ENCODE measurements at places on chromosomes 3 and 15.

DNA sequence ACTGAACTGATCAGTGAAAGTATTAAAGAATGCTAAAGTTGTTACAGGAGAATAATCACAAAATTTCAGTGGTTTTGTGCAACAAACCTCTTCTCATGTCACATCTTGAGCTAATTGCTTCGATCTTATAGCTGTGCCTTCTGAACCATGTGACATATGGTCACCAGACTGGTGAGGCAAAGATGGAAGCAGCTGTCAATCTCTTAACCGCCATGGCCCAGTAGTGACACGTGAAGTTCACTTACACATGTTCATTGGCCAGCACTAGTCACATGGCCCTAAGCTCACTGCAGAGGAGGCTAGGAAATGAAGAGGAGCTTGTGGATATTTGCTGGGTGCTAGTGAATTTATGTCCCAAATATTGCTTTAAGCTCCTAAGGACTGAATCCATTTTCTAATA is 32.5 kb downstream of the BOC start:
- no peak for DNase-seq

- no peak for DNase-seq
Observed at GRCh38 chr3:29382409-29382808, 101.5 kb downstream of the RBMS3 start.

DNA sequence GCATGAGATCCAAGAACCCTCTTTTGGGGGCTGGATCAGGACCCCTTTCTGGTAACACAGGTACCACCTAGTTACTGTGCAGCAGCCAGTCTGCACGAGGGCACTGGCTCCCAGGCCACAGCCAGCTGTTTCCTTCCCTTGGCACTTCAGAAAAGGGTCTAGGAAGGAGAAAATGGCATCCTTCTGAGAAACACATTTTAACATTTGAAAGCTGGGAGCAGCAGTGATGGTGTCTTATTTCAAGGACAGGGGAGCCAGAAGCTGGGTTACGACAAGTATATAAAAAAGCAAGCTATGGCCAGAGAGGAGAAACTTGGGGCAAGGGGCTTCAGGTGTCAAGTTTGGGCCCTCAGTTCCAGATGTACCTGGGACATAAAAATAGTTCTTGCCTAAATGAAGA is 282.8 kb downstream of the CTNNB1 start:
- no peak for DNase-seq

- no peak for DNase-seq
Observed at GRCh38 chr3:131457220-131457619, 45.6 kb downstream of the MRPL3 start.

DNA sequence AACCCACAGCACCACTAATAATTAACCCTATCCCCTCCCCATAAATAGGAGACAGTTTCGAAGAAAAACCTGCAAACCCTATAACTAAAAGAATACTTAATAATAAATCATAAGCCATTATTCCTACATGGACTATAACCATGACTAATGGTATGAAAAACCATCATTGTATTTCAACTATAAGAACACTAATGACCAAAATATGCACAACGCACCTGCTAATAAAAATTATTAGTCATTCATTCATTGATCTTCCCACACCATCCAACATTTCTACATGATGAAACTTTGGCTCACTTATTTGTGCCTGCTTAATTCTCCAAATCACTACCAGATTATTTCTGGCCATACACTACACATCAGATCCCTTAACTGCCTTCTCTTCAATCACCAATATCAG is 16.6 kb downstream of the AQP9 start:
- no peak for DNase-seq

- DNase-seq: no peak
Observed at GRCh38 chr3:23580096-23580713, 225.6 kb upstream of the UBE2E1 start.

DNA sequence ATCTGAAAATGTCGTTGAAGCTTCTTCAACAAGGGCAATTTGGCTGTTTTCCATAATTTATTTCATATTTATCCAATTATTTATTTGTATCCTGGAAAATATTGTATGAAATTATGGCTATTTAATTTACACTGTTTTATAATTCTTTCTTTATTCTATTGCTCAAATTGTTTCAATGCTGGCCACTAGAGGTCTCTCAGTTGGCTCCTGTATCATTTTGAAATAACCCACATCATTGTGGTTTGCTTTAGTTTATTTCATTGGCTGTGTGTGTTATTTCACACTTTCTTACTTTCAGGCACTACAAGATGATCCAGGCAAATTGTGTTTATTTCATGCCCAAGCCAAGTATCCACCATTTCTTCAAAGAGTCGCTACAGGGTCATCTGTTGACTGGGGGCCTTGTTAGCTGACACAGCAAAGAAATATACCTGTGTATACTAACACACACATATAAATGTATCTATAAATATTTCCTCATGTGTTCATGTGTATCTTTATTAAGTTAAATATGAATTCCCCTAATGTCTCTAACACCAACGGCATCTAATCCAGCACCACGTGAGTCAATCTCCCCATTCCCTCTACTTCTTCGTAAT is 86.2 kb downstream of the NPAP1 start:
- DNase-seq: no peak

GRCh38 chr3:14391033-14391432 is 11.4 kb upstream of the SLC6A6 start:
- DNase-seq: no peak

DNA sequence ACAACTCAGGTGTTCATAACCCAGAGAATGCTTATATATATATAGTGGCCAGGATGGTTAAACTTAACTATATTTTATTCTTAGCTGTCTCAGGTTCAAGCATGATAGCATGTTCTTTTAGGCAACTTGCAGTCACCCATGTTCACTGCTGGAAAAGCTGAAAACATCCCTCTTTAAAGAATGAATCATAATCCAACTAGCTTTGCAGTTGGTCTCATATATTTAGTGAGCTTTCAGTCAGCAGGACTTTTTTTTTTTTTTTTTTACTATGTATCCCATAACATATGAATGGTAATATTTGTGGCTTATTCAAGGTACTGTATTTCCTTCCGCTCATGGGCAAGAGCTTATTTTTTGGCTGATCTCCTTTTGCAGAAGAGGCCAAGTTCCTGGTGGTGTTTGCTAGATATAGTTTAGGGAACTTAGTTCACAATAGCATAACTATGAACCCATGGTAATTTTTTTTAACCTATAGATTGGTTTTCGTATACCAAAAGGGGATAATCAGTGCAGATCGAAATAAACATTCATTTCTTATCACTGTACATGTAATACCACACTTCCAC is 77.6 kb downstream of the CMSS1 start:
- DNase-seq: no peak

DNA sequence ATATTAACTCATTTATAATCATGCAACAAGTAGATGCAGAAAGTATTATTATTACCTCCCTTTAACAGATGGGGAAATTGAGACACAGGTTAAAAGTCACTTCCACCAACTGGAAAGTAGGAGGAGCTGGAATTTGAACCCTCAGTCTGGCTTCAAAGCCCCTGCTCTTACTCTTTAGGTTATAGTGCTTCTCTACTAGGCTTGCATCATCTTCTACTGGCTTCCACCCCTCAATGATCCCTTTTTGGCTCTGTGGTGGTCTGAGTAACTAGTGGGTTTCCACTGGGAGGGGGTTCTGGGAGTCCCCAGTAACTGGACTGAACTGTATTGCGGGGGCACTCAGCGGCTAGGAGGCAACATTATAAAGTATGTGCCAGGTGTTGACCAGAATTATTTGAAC is 91.0 kb downstream of the CTNNB1 start:
- DNase-seq: no peak

DNA sequence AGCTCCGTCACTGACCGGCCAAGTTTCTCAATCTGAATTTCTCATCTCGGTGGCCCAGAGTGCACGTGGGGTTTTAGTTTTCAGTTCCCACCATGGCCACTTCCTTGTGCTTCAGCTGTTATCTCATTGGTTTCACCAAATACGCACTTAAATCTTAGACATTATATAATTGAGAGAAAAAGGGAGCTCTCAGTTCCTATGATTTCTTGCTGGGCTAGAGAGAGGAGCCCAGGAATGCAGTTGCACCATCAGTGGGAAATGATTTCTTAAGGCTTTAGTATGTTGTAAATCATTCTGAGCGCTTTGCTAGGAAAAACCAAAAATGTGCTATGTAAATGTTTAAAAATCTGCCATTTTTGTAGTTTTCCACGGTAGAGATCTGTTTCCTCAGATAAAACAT is 53.2 kb downstream of the OXNAD1 start:
- no peak for DNase-seq

GRCh38 chr3:85935171-85935570 is 976.4 kb downstream of the CADM2 start:
- no peak for DNase-seq

DNA sequence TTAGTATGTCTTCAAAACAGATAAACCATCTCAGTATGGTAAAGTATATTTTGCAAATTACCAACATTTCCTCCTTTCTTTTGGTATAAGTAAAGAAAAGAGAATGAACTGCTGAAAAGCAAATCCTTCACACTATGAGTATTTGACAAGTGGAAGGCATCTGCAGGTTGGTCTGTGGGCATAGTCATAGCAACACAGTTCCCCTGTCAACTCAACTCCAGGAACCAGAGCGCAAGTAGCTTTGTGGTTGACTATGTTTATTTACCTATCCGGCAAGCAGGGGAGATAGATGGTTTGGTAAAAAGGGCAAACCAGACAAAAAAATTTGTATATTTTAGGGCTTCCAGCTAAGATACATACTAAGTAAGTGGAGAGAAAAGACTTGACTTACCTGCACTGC is 88.3 kb upstream of the PPIB start:
- no peak for DNase-seq

- DNase-seq: peak; percentile 88
Observed at GRCh38 chr3:123733805-123734526, 149.1 kb upstream of the HACD2 start.

- DNase-seq: no peak
Observed at GRCh38 chr3:112682361-112682760, 41.4 kb upstream of the CCDC80 start.

GRCh38 chr3:177307391-177307790 is 110.1 kb upstream of the TBL1XR1 start:
- no peak for DNase-seq

GRCh38 chr3:71454512-71455403 is 128.8 kb downstream of the FOXP1 start:
- no peak for DNase-seq

GRCh38 chr15:72112116-72112515 is 5.8 kb downstream of the MYO9A start:
- DNase-seq: no peak

- DNase-seq: no peak
Observed at GRCh38 chr3:4820296-4821121, 158.7 kb upstream of the BHLHE40 start.

DNA sequence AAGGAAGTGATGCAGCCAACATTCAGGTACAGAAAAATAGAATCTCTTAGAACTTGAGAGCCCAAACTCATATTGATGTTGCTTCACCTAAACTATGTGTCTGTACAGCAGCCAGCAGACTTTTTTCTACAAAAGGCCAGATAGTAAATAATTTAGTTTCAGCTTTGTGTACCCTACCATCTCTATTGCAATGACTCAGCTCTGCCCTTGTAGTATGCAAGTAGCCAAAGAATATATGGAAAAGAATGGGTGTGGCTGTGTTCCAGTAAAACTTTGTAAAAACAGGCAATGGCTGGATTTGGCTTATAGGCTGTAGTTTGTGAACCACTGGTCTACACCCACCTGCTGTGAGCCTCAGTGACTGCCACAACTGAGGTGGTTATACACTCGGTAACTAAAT is 392.5 kb upstream of the RARB start:
- DNase-seq: no peak

GRCh38 chr3:16090024-16090423 is 84.5 kb upstream of the GALNT15 start:
- DNase-seq: peak; percentile 76

DNA sequence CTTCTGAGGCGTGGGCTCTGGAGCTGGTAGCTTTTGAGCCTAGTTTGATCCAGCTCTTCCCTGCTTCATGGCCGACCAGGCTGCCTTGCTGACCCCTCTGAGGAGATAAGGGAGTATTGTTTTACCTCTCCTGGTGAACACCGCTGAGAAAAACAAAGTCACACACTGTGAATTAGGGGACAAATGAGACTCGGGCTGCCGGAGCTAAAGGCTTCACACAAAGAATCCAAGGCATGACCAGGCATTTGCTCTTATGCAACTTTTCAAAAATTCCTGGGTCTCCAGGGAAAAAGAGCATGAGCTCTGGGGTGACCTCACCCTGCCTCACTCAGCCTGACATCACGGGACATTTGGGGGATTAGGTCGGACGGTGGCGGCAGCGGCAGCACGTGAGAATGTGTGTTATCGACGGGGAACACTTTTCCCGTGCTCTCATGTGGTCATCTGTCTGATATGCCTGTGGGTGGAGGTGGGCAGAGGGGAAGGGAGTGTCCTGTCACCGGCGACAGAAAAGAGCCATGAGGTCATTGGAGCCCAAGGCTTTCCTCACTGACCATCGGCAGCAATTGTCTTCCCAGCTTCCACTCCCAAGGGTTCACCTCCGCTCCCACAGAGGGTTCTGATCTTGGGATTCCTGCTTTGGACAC is 61.0 kb downstream of the TMEM44 start:
- DNase-seq: peak; percentile 68

DNA sequence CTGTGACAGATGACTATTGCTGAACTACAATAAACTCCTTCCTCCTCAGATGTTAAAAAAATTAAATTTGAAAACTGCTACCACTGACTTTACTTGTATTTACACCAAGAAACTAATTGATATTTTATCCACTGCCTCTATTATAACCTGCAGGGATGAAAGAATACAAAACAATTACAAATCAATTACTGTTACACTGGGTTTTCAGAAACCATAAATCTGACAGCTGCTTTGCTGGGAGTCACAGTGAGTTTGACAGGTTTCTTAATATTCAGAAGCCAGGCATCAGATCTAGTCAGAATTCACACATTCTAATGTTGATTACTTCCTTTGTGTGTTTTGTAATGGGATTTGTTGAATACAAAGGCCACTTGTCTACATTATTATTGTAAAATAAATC is 252.6 kb upstream of the MRPL3 start:
- DNase-seq: no peak

DNA sequence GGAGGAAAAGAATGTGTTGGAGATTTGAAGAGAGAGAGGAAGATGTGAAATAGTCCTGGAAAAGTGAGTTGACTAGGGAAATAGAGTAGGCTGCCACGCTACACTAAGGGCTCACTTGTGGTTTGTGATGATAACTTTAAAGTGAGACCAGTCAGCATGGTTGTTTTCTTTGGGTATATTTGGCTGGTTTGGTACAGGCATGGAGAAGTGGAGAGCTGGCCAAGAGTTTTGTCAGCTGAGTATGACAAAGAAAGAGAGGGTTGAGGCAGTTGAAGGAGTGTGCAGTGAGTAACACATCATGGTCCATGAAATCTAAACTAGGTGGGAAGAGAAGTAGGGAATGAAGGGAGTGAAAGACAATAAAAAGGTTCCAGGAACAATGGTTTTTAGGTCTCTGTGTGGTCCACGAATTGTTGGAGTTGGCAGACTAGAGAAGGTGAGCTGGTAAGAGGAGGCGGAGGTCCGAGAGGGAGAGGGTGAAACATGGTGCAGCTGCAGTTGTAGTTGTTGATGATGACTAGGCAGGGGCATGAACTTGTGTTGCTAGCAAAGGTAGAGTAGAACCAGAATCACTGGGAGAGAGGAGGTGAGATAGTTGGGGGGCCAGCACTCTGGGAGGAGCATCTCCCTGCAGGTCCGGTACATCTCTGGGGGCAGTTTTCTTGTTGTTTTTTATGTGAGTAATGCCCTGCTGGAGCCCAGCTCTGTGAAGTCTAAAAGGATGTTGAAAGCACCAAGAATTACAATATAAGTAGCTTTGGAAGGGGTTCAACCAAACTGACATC is 21.0 kb downstream of the ZNF80 start:
- no peak for DNase-seq

GRCh38 chr15:32125595-32125994 is 95.3 kb downstream of the CHRNA7 start:
- DNase-seq: no peak

- peak; percentile 40 for DNase-seq
Observed at GRCh38 chr3:125003369-125003853, 52.4 kb downstream of the HEG1 start.

Measured in urothelium cell line (cell line).